ENCODE measurements at places on chromosomes 4 and X. TPM values are rescaled to one million over a fixed set of nuclear protein-coding genes. Genes with fewer than 3 reads are reported as not detected.

The FATE1 gene
- not detected for total RNA-seq

The PLS3 gene
- 33.0 TPM for total RNA-seq

The TCP11X2 gene
- not detected for total RNA-seq

The MEPE gene
- total RNA-seq, result not detected

The NPY1R gene
- 5.5 TPM for total RNA-seq

The MGARP gene
- total RNA-seq, result 0.73 TPM

The NUDT11 gene
- 0.43 TPM for total RNA-seq

The MSX1 gene
- 0.44 TPM for total RNA-seq

The SMR3A gene
- not detected for total RNA-seq

The NHS gene
- 2.1 TPM for total RNA-seq

The POLN gene
- total RNA-seq, result 1.4 TPM

The TMEM31 gene
- total RNA-seq, result not detected

The GUCY1B1 gene
- 1.9 TPM for total RNA-seq

All from mucosa of descending colon (tissue), 3 donors.